ENCODE measurements at places on chromosomes 1 and 21.

GRCh38 chr1:47179988-47180563 lies 9.8 kb downstream of the PDZK1IP1 start:
- no peak for DNase-seq

DNA sequence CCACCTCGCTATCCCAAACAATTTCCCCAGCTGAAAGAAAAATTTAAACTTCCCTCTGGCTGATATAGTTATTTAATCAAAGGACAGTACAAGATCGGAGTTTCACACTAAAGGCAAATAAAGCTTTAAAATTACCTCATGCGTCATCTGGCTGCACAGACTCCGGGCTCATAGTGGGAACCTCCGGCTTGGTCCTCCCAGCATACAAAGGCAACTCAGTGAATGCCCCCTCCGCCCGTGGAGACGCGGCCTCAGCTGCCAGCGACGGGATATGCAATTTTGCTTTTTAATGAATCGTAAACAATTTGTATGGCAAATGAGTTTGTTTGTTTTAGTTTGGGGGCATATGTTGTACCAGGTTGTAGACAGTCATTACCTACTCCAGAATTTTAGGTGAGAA lies 214.6 kb upstream of the NFIA start:
- no peak for DNase-seq

- peak; percentile 1 for DNase-seq
These were observed 37.3 kb downstream of the RGL1 start for GRCh38 chr1:183841950-183842794.

- DNase-seq: no peak
These were observed 307.9 kb downstream of the COL11A1 start for GRCh38 chr1:102800406-102800805.

GRCh38 chr1:228972576-228972975 lies 237.3 kb downstream of the RHOU start:
- no peak for DNase-seq

DNA sequence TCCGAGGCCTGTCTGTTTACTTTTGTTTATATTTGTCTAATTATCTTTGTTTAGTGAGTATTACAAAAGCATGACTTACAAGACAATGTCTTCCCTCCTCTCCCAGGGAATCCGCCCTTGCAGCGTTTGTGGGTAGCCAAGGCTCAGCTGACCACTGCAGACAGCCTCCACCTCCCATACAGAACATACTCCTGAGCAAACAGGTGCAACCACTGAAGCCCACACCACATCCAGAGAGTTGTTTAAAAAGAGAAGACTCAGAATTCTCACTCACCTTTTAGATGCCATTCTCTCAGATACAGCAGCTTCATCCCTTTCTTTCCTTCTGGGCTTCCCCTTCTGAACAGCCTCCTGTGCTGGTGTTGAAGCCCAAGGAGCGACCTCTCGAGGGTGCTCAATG lies 103.5 kb upstream of the TMPRSS2 start:
- DNase-seq: no peak

- DNase-seq: no peak
These were observed 51.5 kb downstream of the CHRM3 start for GRCh38 chr1:239437822-239438221.

DNA sequence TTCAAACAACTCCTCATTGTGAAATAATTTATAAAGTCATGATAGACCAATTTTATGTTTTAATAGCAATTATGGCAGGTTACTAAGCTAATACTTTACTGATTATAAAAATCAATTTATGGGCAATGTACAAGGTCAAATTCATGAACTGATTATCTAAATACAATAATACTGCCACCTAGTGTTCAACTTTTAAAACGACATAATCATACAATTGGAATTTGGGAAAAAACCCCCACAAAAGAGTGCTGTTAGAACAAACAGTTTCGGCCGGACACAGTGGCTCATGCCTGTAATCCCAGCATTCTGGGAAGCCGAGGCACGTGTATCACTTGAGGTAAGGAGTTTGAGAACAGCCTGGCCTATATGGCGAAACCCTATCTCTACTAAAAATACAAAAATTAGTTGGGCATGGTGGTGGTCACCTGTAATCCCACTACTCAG lies 14.0 kb downstream of the GTF2B start:
- DNase-seq: no peak

DNA sequence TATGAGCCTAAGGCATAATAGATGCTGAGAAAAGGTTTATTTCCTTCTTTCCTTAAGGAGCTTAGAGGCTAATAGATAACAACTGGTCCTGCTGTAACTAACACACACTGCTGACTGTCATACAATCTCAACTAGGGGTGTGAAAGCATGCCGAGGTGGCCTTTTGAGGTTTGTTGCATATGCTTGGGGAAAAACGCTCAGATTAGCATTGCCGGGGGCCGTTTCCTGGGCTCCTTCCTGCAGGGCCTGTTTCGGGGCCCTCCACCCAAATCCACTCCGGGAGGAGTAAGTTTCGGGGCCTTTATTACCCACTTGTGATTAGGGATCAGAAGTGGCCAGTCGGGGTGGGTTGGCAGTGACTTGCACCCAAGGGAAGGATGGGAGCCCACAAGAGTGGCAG lies 27.2 kb upstream of the RCSD1 start:
- peak; percentile 16 for DNase-seq

GRCh38 chr1:82110366-82111254 lies 309.9 kb downstream of the ADGRL2 start:
- no peak for DNase-seq

DNA sequence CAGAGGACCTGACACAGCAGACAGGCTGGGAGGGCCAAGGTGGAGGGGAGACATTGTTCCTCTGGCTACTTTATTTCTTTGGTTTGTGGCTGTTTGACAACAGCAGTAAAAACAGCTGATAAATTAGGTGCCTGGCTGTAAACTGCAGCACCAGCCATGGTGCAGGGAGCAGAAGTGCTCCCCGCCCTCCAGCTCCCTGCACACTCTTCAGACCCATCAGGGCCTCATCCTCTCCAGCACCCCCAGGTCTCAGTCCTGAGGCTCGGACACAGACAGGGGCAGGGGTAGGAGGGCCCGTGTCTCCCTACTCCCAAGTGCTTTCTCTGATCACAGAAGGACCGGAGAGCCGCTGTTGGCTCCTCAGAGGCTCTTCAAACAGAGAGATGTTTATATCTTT lies 17.7 kb upstream of the LRRN2 start:
- DNase-seq: no peak

DNA sequence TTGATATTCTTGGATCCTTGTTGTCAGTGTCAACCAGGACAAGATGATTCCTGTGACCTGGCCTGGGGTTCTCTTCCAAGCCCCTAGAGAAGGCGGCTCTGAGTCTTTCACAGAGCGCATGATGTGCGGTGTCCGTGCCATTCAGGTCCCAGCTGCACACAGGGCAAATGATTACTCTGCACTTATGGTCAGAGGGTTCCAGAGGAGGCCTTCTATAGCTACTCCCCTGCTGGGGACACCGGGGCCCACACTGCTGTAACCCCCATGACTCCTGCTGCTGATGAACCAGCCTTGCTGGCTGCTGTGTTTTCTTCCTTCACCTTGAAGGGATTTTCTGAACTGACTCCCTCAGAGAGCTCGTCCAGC lies 1.5 kb downstream of the PTGFRN start:
- no peak for DNase-seq

GRCh38 chr1:31429583-31429982 lies 16.6 kb downstream of the SERINC2 start:
- no peak for DNase-seq

- DNase-seq: no peak
These were observed 41.4 kb downstream of the PEX14 start for GRCh38 chr1:10515976-10516750.

DNA sequence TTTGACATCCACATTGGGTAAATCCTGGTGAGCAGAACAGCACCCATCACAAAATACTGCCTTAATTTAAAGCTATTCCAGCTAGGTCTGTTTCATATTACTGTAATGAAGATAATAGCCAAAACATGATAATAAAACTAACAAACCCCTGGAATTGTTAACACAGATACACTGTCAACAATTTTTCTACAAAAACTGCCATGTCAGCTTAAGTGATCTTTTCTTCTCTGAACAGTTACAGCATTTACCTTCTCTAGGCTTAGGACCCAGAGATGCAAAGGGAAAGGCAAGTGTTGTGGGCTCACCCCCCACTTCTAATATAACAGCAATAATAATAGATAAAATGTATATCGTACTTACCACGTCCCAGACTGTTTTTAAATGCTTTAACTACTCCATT lies 92.1 kb downstream of the SMYD3 start:
- DNase-seq: no peak

DNA sequence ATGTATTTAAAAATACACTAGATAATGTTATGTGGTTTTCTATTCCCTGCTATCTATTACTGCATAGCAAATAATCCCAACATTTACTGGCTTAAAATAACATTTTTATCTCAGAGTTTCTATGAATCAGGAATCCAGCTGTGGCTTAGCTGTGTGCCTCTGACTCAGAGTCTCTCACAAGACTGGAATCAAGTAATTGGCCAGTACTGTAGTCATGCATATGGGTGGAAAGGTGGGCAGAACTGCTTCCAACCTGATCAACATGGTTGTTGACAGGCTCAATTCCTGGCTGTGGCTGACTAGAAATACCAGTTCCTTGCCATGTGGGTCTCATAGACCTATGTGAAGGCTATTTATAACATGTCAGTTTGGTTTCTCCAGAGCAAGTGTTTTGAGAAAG lies 131.8 kb downstream of the PDE4B start:
- DNase-seq: no peak

- DNase-seq: no peak
These were observed 98.7 kb downstream of the CRYAA start for GRCh38 chr21:43267391-43268085.

DNA sequence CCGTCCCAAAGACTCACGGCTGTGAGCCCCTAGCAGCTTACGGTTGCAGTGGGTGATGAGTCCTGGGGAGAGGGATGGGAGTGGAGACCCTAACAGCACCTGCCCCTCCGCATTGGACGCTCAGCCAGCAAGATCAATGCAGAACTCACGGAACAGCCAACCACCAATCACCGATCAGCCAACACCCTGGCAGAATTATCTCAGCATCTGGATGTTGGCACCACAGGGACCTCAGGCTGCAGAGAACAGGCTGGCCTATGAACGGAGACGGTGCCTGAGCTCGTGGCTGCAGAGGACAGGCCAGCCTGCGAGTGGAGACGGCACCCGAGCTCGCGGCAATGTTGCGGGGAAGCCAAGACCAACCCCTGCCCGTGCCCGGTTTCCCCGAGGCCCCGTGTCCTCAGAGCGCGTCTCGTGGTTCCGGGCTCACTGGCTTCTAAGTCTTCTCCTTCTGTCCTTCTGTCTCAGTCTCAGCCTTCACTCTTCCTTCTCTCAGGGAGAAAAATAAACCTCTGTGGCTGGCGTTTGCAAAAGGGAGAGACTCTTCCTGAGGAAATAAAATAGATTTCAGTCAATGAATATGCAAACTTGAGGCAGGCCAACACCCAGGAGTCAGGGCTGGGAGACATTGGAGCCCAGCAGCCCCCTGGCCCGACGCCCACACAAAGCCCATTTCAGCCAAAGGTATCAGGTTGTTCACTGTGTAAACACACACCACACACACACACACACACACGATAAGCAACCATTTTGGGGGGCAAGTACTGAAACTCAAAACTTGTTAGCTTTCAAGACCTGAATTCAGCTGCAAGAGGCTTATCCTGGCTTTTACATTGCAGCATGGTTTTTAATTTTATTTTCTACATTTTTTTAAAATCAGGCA lies 67.8 kb downstream of the SIK1 start:
- no peak for DNase-seq

DNA sequence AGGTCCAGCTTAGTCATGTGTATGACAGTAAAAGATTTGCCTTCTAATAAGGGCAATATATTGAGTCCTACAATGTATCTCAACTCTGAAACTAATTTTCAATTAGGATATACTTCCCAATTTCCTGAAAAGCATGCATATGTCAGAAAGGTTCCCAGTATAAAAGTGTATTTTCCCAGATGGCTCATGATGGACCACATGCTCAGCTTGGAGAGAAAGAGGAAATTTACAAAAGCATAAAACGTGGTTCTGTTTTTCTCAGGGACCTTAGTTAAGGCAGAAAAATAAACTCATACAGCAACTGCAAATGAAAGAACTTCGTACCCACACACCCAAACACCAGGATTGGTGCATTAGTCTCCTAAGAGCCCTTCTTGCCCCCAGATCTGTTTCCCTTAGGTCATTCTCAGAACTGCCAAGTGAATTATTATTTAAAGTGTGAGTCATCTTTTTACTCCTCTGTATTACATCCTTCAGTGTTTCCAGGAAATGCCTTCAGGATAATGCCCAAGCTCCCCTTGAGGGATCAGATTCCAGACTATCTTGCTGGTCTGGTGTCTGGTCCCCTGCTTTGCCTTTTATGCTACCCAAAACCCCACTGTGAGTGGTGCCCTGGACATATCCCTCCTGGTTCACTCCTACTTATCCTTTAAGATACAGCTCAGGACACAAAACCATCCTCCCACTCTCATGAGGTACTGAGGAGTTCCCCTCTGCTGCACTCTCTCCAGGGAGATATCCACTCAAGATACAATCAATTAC lies 57.4 kb downstream of the SSX2IP start:
- DNase-seq: no peak

- no peak for DNase-seq
These were observed 35.9 kb upstream of the CAMK1G start for GRCh38 chr1:209547626-209548025.

GRCh38 chr1:221435504-221435904 lies 306.4 kb downstream of the DUSP10 start:
- peak; percentile 39 for DNase-seq

GRCh38 chr1:35181790-35182455 lies 11.0 kb downstream of the SFPQ start:
- no peak for DNase-seq

DNA sequence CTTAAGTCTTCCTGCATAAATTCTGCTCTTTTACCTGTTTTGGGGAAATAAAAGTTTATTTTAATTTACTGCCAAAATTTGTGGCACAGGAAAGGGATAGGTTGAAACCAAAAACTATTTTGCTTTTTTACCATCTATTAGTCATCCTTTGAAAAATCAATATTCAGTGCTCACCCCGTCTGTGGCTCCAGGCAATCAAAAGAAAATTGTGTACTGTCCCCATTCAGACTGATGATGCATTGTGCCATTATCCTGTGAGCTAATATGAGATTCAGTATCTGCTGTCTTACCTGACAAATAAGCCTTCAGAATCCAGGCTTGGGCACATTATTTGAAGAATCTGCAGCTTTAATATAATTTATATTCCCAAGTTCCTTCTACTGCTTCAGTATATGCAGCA lies 650.7 kb downstream of the KIF26B start:
- no peak for DNase-seq

GRCh38 chr1:152444045-152444444 lies 30.0 kb upstream of the CRNN start:
- no peak for DNase-seq

DNA sequence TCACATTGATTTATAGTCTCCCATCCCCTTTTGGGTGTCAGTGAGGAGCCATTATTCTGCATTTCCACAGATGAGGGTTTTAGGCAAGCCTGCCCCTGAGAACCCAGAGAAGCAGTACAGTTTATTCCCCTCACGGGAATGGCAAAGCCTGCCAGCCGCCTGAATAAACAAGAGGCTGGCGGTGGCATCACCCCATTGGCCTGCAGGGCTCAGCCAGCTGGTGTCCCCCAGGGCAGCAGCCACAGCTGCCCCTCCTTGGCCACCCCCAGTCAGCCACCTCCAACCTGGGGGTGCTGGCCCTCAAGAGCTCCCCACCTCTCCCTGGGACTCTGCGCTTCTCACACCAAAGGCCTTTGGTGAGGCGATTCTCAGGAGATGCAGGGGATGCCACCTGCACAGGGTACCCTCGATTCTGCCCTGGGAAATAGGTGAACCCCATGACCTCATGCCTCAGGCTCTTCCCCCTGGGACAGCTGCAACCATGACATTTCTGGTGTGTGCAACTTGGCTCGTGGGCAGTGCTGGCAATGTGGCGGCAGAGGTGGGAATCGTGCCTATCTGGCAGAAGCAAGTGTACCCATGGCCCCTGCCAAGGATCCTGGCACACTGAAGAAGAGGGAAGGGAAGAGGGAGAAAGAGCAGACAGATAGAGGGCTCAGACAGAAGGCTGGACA lies 14.0 kb downstream of the OLFML2B start:
- no peak for DNase-seq
